Stimulated activated CD8-positive, alpha-beta memory T cell treated with anti-CD3 and anti-CD28 coated beads, Interleukin-15, amount 100 ng/mL, for 24 hours (primary cell): ENCODE measurements at places on chromosomes 5 and 9.

DNA sequence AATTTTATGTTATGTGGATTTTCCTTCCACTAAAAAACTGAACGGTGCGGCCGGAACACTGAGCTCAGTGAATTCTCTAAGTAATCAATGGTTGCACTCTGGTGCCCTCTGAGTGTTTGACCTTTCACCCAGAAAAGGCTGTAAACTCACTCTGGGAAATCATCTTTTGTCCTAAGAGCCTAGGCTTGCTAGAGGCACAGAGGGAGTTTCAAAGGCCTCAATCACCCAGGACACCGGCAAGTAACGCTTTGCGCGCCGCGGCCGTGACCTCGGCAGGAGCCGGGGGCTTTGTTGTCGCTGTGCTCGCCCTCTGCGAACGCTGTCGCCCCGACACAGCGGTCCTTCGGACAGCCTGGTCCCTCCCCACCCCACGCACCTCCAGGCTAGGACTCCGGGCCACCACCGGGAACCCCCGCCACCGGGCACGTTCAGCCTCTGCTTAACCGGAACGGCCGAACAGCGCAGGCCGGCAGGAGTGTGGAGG is 703 bp downstream of the ISCA1 start:
- no peak for DNase-seq

GRCh38 chr5:98468188-98468869 is 305.1 kb upstream of the RGMB start:
- no peak for DNase-seq

DNA sequence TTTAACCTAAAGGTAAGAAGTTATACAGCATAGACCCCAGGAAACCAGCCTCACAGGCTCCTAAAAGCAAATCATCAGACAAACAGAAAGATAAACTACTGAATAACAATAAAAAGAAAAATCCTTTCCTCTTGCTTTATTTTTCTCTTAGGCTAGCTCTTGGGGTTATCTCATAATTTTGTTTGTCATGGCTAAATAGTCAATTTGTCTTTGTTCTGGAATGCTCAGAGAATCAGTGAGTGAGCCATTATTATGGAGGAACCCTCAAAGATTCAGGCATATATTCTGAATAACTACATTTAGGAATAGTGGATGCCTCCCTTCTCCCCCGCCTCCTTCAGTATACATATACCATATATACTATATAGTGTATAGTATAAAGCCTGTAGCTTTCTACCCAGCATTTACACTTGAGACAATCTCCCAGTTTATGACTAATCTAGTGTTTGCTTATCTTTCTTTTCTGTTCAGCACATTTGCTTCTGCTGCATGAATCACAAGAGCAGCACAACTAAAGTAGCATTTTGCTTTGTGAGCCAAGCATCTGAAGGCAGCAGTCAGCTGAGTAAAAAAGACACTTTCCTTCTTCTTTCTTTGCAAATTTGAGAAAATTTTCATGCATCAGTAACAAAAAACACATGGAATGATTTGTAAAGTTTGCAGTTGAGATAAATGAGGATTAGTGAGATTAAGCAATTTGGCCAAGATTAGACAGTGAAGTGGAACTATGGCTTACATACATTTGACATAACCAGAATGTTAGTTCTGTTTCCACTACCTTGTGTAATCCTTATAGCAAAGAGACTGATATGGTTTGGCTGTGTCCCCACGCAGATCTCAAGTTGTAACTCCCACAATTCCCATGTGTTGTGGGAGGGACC is 45.3 kb upstream of the PPP3R2 start:
- DNase-seq, result no peak

DNA sequence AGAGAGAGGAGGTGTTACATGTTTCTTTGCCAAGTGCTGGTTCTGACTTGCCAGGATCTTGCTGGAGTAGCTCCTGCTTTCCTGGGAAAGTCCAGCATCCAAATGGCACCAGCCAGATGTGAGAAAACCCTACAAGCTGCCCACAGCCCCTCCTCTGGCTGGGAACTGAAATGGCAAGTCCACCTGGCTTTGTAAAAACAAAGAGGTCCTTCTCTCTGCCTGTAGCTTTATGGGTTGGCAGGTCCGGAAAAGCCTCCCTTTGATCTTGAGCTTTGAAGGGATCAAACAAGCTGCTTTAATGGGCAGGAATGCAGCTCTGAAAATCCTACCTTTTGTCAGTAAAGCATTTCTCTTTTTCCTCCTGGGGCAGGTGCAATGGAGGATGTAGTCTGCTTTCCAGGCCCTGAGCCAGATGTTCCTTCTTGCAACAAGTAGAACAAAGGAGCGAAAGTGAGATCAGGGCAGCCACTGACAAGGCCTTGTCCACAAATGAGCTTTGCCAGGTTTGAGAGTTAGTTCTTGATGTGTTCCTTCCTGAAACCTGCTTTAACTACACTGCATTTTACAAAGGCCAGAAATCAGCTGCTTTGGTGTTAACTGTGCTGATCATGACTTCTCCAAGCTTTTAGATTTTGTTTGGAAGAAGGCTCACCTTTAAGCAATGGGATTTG is 456.7 kb downstream of the ZNF608 start:
- DNase-seq, result no peak

DNA sequence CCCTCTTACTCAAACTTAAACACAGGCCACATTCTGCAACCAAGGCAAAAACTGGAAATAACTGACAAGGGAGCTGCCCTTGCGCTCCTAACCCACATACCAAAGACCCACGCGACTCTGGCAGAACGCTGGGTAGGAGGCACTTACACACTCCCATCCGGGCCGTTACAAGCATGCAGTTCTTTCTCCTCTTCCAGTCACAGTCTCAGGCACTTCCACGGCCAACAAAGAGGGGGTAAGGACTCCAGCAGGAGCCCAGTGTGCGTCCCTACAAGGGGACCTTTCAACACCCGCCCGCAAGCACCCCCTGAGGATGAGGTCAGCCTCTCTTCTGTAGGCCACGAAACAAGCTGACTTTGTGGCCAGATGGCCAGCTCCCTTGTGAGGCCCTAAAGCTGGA is 57.4 kb downstream of the SERINC5 start:
- DNase-seq, result no peak

GRCh38 chr5:84113246-84114105 is 271.2 kb downstream of the EDIL3 start:
- DNase-seq, result no peak

DNA sequence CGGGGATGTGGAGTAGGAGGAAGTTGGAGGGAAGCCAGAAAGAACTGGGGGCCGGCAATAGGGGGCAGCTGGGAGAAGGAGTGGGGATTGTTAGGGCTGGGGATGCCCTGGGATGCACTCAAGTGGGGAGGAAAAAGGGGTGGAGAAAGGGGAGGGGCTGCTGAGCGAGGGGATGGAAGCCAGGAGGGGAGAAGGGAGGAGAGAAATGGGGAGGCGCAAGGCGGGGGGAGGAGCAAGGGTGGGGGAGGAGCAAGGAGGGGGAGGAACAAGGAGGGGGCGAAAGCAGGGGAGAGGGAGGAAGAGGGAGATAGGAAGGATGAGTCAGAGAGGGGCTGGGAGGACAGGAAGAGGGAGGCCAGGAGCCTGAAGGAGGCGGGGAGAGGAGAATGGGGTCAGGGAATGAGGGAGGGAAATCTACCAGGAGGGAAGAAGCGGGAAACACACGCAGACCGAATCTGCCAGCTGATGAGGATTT is 1.6 kb downstream of the IRX4 start:
- DNase-seq, result no peak
